Esophagus mucosa (tissue), 1 donor: ENCODE measurements at places on chromosomes 4 and X. TPM values are rescaled to one million over a fixed set of nuclear protein-coding genes. Genes with fewer than 3 reads are reported as not detected.

Gene HPSE
- 15.4 TPM for total RNA-seq

Gene KCNIP4
- not detected for total RNA-seq

DNA sequence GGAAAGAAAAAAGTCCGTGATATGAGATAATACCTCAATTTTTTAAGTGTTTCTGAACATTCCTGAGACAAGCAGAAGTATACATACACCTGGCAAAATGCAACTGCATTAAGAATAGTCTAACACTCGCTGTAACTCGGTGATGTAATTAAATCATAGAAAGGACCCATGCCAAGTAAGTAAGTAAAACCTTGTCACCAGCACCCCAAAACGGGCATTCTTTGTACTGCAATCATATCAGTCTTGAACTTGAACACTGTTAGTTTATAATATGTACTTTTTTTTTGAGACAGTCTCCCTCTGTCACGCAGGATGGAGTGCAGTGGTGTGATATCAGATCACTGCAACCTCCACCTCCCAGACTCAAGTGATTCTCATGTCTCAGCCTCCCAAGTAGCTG lies 47.4 kb downstream of the SMIM14 start:
- ATAC-seq, result peak; percentile 89

Gene MAGEC1
- total RNA-seq, result not detected

Gene TRIM61
- not detected for total RNA-seq

Gene GLRB
- not detected for total RNA-seq

DNA sequence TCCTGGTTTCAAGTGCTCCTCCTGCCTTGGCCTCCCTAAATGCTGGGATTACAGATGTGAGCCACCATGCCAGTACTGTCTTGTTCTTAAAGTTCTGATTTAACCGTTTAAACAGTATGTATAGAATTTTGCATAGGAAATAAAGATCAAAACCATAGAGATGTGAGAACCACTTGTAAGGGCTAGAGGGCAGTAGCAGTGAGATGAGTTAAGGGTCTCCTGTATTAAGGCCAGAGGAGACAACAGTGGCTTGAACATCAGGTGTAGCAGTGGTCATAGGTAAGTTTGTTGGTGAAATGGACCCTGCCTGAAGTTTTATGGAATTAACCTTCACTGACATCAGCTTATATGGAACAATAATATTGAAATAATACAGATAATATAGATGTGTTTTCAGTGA lies 155.7 kb downstream of the SLC4A4 start:
- no peak for ATAC-seq
